ENCODE measurements at places on chromosomes 6 and 20.

GRCh38 chr6:13679996-13680395, 31.6 kb downstream of the RANBP9 start:
- DNase-seq = no peak

GRCh38 chr20:26135325-26136110, 438.9 kb upstream of the ZNF337 start:
- DNase-seq = no peak

DNA sequence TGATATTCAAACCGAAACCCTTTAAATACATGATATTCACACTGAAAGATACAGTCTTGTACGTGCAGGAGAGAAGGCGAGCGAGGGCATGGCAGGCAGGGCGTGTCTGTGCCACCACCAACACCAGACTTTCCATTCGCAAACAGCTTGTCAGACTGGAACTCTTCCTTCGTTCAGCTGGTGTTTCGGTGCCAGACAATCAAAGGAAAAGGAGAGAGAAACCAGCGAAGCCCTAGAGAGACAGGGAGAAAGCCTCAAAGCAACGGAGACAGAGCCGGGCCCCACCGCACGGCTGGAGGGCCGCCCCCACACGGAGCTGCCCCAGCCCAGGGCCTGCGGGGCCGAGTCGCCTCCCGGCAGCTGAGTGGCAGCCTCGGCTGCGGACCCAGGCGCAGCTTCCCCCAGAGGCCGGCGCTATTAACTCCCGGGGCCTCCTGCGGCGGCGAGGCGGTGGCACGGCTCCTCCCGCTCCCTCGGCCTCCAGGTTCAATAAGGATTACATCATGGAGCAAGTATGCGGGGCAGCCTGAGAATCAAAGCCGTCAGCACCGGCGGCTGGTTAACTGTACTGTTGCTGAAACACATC, 32.1 kb upstream of the NR2E1 start:
- no peak for DNase-seq

GRCh38 chr20:46088409-46089166, 1.2 kb downstream of the NCOA5 start:
- no peak for DNase-seq

GRCh38 chr6:39362487-39362865, 40.0 kb upstream of the KCNK16 start:
- no peak for DNase-seq

GRCh38 chr6:142055219-142055618, 77.5 kb upstream of the GJE1 start:
- DNase-seq = no peak

DNA sequence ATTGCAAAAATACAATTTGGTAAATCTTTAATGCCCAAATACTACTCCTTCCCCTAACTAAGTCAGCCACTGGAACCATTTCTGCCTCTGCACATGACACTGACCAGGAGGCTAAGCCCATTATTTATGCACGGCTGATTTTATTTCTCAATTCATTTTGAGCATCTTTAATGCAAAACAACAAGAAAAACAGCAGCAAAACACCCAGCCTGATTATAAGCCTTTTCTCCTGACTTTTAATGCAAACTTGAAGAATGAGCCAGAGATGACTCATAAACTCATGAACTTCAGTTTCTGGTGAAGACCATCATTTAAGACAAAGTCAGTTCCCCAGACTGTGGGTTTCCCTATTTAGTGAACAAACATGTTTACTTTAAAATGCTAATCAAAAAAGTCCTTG, 51.6 kb downstream of the CYP24A1 start:
- no peak for DNase-seq

- DNase-seq = no peak
Measured at GRCh38 chr20:58149437-58150091, 78.9 kb downstream of the ANKRD60 start.

- no peak for DNase-seq
Measured at GRCh38 chr6:138719011-138719635, 54.4 kb upstream of the CCDC28A start.

DNA sequence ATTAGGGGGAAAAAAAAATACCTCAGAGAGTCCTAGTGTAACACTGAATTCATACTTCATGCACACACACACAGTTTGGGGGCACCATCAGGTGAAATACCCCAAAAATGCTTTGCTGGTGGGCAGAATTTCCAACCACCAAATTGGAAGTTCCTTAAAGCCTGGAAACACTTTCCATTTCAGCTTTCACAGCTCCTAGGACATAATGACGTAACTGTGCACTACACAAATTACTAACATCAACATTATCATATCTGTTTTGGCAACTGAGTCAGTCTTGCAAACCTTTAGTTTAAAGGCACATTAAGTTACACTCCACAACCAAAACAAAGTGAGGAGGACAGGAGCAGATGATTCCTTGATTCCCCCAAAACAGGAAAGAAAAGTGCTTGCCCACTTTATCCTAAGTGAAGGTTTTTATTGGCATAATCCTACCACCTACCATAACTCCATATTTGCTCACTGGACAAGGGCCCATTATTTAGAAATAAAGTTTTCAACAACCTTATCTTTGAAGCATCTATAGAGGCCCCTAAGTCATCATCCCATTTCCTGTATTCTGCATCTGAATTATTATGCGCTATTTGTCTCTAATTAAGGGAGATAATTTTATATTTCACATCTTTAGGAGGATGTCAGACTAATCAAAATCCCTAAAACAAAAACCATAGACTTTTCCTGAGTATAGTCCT, 3.4 kb downstream of the MBOAT1 start:
- DNase-seq = no peak

GRCh38 chr20:21136015-21136732, 10.3 kb downstream of the KIZ start:
- no peak for DNase-seq

- no peak for DNase-seq
Measured at GRCh38 chr20:52094693-52095092, 96.9 kb downstream of the ZFP64 start.

DNA sequence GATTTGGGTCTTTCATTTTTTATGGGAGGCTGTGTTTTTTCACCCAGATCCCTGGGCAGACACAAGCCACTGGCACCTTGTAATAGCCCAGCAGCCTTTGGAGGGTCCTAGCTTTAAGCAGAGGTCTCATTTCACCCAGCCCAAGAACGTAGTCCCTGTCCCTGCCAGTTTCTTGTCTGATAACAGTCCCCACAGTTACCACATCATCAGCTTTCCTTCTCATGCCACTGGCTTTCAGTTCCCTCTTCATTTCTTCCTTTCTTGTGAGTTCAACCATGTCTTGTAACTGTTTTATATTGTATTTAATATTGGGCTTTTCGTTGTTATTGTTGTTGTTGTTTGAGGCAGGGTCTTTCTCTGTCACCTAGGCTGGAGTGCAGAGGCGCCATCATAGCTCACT, 10.6 kb downstream of the PNPLA1 start:
- no peak for DNase-seq

- DNase-seq = peak; percentile 46
Measured at GRCh38 chr20:821046-821730, 12.3 kb upstream of the FAM110A start.

- no peak for DNase-seq
Measured at GRCh38 chr6:121896363-121896762, 460.9 kb downstream of the GJA1 start.
